ENCODE measurements at places on chromosomes 1 and 21.

DNA sequence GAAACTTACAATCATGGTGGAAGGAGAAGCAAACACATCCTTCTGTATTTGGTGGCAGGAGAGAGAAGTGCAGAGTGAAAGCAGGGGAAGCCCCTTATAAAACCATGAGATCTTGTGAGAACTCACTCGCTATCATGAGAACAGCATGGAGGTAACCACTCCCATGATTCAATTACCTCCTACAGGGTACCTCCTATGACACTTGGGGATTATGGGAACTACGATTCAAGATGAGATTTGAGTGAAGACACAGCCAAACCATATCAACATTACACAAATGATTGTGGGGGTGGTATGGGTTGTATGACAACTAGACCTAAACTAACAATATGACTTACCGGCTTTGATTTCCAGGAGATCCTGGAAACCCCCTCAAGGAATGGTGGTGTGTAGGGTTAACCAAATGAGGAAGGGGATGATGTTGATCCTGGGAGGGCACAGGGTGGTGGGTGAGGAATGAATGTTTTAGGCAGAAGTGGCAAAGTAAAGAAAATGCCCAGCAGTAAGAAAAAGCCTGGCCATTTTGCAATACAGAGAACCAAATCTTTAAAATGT lies 80.5 kb downstream of the FGGY start:
- DNase-seq: no peak

- DNase-seq: no peak
Measured at GRCh38 chr1:44670751-44671640, 3.3 kb downstream of the TMEM53 start.

GRCh38 chr1:26284597-26285347 lies 4.9 kb downstream of the SH3BGRL3 start:
- DNase-seq: peak; percentile 82

DNA sequence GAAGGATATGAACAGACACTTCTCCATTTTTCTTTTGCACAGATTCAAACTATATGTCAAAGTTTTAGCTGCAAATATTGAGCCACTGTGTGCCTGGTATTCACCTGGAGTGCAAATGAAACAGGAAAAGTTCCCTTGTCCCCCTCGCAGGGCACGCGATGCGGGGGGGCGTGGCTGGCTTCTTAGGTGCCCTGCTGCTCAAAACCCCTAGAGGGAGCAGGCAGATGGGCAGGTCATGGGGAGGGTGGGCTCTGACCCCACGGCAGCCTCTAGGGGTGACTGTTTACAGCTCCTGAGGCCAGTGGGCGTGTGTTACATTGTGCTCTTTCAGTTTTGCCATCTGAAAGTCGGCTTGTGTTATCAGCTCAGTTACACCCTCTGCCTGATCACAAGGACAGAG lies 931.2 kb upstream of the B3GALT2 start:
- DNase-seq: no peak

DNA sequence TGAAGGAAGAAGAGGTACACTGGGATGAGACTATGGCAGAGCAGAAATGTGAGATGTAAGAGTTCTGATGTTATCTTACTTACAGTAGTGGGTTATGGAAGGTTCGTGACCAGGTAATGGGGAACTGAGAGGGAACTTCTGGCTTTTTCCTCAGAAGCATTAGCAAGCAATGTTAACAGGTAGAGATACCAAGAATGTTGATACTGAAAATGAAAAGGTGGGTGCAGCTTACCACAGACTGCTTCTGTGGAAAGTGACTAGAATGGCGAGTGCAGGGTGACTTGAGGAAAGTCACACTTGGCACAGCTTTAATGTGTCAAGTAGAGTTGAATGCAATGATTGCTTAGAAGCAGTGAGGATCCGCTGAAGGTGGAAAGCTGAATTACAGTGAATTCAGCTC lies 70.8 kb downstream of the PLA2G4A start:
- DNase-seq: no peak

- peak; percentile 58 for DNase-seq
Measured at GRCh38 chr1:165631342-165632151, 513 bp downstream of the MGST3 start.

All from stomach (tissue), 19 donors.